ENCODE measurements at places on chromosomes 4 and X.

DNA sequence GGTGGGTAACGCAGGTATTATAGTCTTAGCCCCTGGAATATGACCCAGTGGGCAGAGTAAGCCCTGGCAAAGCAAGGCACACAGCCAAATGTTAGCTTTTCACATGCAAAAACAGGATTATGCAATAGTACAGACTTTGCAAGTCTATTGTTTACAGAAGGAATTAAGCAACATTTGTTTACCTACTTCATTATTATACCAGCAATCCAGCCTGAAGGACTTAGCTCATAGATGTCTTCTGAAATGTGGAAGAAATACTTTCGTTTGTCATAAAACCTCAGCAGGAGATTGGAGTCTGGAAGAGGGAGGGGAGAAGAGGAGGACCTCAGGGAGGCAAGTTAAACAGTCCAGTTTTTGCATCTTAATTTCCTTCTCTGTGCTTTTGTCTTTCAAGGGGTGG, 226.7 kb upstream of the CENPE start:
- DNase-seq = no peak

GRCh38 chr4:151147000-151147399, 47.6 kb downstream of the RPS3A start:
- no peak for DNase-seq

DNA sequence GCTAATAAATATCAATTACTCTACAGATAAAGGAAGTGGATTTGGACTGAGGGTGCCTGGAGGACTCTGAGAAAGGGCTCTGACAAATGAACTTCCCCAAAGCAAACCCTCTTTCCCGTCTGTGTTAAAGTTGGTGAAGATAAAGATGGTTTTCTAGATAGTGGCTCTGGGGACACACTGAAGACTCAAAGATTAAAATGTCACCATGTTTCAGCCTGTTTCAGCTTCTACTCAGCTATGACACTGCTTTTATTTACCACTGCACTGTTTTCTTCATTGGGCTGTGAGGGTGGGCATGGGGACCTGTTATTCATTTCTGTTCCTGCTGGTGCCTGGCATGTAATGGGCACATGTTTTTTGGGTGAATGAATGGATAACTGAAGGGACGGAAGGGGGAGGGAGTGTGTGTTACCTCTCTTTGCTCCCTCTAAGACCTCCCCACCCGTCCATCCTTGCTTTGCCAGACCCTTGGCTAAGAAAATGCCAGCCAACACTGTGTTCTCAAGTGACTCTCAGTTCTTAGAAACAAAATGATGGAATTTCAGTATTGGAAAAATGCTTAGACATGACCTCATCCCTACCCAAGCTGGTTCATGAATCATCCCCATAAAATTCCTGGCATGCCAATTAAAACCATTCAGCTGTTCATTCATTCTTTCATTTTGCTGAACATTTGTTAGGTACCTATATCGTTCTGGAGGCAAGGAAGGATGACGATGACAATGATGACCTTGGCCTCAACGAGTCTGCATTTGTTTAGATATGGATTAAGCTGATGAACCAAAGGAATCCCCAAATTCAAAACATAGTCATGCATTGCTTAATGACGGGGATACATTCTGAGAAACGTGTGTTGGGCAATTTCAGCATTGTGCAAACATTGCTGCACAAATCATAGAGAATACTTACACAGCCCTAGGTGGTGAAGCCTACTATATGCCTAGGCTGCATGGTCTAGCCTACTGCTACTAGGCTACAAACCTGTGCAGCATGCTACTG, 13.4 kb upstream of the STK32B start:
- DNase-seq = peak; percentile 44

GRCh38 chr4:182683661-182684060, 233.5 kb downstream of the DCTD start:
- no peak for DNase-seq

DNA sequence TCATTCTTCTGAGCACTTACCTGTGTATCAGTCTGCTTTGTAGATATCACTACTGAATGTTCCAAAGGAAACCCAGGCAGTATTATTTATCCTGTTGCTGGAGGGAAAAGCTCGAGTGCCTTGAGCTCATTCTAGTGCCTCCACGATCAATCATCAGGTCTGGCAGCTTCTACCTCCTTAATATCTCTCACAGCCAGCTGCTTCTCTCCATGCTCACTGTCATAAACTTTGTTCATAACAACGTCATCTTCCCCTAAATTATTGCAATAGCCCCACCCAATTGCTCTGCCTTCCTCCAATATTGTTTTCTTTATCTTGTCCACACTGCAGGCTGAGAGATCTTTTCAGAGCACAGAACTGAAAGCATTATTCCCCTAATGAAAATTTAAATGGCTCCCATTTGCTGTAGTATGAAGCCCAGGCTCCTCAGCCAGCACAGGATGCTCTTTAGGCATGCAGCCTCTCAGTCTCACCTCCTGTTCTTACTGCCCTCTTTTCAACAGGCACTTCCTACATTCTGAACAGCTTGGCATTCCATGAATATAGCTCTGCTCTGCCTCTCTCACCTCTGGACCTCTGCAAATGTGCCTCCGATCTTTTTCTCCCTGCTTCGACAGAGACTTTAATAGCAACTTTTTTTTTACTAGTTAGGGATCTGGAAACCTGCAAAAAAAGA, 504.2 kb upstream of the IGFBP7 start:
- DNase-seq = no peak

DNA sequence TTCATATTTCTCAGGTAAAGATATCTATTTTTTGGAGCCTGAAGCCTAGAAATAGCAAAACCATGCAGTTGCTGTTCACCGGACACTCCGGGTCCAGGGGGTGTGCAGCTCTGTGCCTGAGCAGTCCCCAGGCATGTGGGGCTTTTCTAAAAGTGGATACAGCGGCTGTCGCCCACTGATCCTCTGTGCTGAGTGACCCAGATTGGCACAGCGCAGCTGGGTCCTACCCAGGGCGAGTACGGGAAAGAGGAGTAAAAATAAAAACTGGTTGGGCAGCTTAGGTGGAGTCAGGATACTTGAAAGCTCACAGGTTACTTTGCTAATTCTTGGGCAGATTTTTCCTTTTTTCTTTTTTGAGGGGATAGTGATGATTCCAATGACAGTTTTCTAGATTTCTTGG, 118.8 kb downstream of the UCHL1 start:
- peak; percentile 42 for DNase-seq

GRCh38 chr4:153970169-153970568, 181.3 kb upstream of the SFRP2 start:
- no peak for DNase-seq

- DNase-seq = no peak
Measured at GRCh38 chr4:188138227-188138626, 1.0 kb upstream of the TRIML1 start.

DNA sequence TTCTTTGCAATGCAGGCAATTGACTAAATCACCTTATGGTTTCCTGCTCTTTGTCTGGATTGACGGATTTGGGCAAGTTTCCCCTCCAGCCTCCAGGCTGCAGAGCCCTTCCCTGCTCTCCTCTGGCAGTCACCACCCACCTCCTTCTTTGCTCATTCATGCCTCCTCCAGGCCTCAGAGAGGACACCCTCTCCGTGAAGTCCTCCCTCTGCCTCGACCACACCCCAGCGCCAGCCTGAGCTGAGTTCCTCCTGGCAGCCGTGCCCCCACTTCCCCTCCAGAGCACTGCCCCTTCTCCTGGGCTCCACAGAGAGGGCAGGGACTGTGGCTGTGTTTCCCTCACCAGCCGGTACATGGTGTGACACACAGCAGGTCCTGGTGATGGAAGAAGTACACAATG, 53.7 kb downstream of the DCTD start:
- no peak for DNase-seq

DNA sequence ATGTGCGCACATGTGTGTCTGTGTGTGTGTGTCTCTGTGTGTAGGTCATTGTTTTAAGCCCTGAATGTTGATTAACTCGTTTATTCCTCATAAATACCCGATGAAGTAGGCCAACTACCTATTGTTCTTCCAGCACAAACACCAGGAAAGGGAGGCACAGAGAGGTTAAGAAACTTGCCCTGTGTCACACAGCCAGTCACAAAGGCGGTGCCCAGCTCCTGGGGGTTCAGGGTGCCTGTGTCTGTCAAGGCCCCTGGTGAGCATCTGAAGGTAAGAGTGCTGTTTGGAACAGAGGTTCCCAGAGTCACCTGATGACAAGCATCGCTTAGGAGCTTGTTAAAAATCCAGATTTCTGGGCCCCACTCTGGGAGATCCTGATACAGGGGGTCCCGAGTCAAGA, 18.0 kb upstream of the SH3TC1 start:
- DNase-seq = no peak

DNA sequence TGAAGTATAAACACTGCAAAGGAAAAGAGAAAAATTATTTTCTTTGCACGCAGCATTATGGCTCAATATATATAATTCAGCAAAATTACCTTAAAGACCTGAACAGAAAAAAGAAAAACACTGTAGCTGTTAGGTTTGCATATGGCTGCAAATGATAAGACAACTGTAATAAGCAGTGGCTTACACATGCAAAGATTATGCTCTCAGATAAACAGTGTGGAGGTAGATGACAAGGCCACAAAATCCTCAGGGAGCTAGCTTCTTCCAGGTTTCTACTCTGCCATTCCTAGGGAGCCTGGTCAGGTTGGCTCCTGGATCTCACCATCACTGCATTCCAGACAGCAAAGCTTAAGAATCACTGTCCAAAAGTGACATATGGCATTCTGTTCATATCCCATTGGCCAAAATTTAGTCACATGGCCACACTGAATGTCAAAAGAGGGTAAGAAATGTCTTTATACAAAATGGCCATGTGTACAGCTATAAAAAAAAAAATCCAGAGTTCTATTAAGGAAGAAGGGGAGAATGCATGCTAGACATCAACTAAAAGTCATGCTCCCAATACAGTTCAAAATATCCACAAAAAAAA, 195.2 kb upstream of the SLC7A11 start:
- no peak for DNase-seq

DNA sequence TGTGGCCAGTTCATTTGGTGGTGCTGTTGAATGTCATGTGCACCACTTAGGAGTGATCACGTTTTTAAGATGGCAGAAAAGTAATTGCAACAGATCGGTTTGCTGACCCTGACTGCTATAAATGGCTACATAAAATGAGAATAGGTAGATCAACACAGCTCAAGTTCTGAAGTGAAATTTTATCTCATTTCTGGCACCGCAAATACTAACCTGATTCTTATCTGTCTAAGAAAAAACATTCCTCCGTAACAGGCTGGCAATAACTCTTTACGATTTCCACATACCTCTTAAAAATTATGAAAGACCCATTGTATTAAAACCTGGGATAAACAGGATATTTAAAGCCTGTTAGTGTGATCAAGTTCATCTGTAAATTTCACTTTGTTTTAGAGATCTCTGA, 387.5 kb downstream of the PDGFC start:
- peak; percentile 68 for DNase-seq

- DNase-seq = peak; percentile 88
Measured at GRCh38 chr4:142663828-142664227, 182.3 kb downstream of the INPP4B start.

DNA sequence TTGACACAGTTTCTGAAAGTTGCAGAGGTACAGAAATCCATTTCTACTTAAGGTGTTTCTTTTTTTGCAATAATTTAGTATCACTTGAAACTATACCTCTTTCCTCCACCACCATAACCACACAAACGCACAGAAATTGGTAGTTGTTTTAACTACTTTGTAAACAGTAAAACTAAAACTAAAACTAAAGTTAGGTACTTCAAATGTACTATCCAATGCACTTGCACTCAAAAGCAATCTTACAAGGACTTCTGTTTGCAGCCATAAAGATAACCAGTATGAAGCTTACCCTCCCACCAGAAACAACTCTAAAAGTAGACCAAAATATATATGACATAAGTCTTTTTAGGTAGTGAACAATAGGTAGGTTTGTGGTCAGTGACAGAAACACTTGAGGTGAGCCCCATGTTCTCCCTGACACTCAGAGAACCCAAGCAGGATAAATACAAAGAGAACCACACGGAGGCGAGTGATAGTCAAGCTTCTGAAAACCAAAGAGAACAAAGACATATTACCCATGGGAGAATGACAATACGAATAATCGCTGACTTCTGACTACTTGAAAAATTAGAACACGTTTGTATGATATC, 72.2 kb upstream of the VBP1 start:
- DNase-seq = no peak

- DNase-seq = no peak
Measured at GRCh38 chr4:26670903-26671537, 87.1 kb downstream of the TBC1D19 start.

GRCh38 chr4:57073559-57073958, 36.6 kb downstream of the IGFBP7 start:
- peak; percentile 42 for DNase-seq

GRCh38 chrX:21394792-21395191, 20.6 kb downstream of the CNKSR2 start:
- DNase-seq = no peak

DNA sequence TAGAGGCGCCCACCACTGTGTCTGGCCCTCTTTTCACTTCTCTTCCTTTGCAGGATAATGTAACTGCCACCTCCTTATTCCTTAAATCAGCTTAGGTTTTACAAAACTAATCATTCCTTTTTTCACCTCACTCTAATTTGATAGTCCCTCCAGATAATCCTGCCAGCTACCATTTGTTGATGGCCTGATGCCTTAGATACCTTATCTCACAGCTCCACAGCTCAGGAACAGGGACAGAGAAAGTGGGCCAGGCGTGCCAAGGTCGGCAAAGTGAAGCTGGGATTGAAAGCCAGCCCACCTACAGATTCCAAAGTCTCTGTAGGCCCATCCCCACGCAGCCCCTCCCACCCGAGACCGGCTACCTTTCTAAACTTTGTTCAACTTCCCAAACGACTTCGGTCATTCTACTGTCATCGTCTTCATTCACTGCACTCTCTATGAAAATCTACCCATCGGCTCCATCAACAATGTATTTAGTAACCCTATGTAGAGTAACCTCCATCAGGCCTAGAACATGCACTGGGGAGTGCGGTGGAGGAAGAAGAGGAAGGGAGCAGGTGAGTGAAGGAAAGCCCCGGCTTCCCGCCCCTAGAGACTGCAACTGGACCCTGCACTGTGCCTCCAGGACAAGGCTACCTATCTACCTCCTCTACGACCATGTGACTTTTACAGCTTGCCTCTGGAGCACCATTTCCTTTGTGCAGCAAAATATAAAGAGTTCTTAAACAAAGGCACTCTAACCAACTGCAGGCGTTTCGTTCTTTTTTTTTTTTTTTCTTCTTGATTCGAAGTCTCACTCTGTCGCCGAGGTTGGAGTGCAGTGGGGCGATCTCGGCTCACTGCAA, 1.5 kb downstream of the CASP6 start:
- DNase-seq = no peak

GRCh38 chr4:147830102-147830463, 98.2 kb downstream of the ARHGAP10 start:
- peak; percentile 13 for DNase-seq

DNA sequence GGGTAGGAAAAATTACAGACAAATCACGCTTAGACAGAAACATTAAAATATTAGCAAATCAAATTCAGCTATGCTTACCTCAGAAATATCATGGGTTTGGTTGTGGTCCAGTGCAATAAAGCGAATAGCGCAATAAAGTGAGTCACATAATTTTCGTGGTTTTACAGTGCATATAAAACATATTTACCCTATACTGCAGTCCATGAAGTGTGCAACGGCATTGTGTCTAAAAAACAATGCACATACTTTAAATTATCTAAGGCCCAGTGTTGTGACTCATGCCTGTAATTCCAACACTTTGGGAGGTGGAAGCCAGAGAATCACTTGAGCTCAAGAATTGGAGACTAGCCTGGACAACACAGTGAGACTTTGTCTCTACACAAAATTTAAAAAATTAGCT, 195.7 kb upstream of the IL1RAPL1 start:
- DNase-seq = peak; percentile 24
